Natural killer cell (primary cell): ENCODE measurements at places on chromosomes 2 and 18.
A peak's percentile ranks its signal among the peaks of the same experiment; 100 is the strongest.

DNA sequence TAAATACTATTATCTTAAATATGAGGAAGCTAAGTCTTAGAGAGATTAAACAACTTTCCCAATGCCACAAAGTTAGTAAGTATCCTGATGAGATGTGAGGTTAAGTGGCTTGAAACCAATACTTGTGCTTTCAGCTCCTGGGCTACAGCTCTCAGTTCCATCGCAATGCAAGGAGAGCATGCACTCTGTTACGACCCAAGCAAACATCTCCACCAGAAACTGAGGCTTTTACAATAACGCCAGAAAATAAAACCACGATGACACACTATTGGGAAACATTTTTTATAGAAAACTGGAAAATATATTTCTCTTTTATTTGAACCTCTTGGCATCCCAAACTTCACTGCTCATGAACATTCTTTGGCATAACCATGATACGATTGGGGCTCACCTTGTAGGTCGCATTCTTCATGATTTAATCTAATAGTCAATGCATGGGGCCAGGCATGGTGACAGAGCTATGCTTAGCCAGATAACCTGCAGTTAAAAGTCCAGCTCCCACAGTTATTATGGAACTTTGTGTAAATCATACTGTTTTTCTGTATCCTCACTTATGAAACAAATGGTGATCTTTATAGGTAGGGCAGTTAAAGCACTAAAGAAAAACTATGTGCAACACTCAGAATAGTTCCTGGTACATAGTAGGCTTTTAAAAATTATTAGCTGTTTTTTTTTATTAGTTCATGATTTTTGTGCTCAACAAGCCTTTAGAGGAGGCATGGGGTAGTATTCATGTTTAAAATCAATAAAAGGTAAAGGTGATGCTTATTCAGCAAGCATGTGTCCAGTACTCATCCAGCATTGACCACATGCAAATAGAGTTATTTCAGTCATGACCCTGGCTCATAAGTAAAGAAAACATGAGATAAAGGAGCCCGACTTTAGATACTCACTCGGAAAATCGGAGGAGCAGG is 238.3 kb upstream of the TRIB2 start:
- H3K27ac ChIP-seq = no peak overlapping the region
- DNase-seq = no peak
- no peak overlapping the region for H3K4me3 ChIP-seq
- no peaks in the 10 kb centered on the region for H3K27me3 ChIP-seq
- no peaks in the 10 kb centered on the region for H3K4me1 ChIP-seq

DNA sequence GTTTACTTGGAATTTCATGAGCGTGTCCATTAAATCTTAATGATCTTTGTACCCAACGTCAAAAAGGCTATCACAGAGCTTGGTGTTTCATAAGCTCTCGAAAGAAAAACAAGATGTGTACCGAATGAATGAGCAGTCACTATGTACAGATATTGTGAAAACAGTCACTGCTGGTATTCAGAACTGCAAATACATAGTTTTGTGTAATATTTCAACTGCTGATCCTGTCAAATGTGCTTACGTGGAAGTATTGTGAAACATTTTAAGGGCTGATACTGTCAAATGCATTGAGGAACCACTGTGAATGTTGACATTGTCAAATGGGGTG is 184.2 kb upstream of the KLHL29 start:
- H3K4me3 ChIP-seq = no peak overlapping the region
- no peaks in the 10 kb centered on the region for H3K27me3 ChIP-seq
- no peak overlapping the region for H3K27ac ChIP-seq
- H3K36me3 ChIP-seq = no peaks in the 10 kb centered on the region

GRCh38 chr2:230262246-230262645 is 36.7 kb downstream of the SP140 start:
- H3K36me3 ChIP-seq = peaks cover 18% of the 10 kb centered on the region
- no peak overlapping the region for H3K27ac ChIP-seq
- no peak for DNase-seq
- H3K27me3 ChIP-seq = no peaks in the 10 kb centered on the region
- H3K4me3 ChIP-seq = no peak overlapping the region

DNA sequence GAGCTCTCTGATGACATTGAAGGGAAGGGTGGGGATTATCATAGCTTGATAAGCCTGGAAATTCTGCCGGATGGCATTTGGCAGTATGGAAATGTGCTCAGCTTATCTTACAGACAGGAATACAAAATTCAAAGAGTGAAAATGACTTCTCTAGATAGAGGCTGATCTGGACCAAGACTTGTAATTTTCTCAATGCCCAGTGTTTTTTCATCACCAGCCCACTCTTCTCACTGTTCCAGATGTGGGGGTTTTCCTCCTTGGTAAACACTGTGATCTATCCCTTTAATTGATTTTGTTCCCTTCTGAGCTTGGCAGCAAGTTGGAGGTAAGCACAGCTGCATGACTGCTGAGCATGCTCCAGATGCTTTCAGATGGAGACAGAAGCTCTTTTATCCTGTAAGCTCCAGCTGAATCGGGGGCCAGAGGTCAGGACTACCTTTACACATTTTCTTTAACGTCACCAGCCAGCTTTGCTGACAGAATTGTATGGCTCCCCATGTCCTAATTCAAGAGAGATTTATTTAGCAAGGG is 287.4 kb upstream of the TCF4 start:
- no peaks in the 10 kb centered on the region for H3K27me3 ChIP-seq
- no peak for DNase-seq
- H3K4me3 ChIP-seq = no peak overlapping the region
- no peaks in the 10 kb centered on the region for H3K4me1 ChIP-seq

DNA sequence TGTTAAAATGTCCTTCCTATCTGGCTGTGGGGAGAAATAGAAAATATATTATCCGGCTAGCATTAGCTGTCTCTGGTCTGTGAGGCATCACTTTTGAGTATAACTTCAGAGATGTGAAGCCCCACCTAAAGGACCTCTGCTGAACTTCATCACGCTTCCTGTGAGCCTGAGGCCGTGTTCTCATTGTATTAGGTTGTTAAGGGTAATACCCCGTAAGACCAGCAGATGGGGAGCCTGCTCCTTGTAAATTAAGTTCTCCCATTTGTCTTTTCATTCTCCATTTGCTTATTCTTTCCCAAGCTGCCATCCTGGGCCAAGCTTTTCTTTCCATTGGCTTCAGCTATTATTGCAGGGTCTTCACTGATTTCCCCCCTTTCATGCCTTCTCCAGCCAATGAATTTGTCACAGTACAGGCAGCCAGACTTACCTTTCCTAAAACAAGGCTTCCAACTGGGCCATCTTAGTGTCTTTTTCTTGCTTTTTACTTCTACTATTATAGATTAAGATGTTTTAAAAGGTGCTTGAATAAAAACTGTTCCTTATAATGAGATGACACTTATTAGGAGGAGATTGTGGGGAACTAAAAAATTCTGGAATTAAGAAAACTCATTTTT is 12.4 kb downstream of the NIF3L1 start:
- no peaks in the 10 kb centered on the region for H3K4me1 ChIP-seq
- H3K27me3 ChIP-seq = no peaks in the 10 kb centered on the region
- peak overlapping the region; percentile 34 for H3K27ac ChIP-seq
- peaks cover 51% of the 10 kb centered on the region for H3K36me3 ChIP-seq
- H3K4me3 ChIP-seq = no peak overlapping the region

GRCh38 chr2:14354231-14354630 is 278.3 kb upstream of the LRATD1 start:
- H3K27me3 ChIP-seq = no peaks in the 10 kb centered on the region
- no peaks in the 10 kb centered on the region for H3K4me1 ChIP-seq

DNA sequence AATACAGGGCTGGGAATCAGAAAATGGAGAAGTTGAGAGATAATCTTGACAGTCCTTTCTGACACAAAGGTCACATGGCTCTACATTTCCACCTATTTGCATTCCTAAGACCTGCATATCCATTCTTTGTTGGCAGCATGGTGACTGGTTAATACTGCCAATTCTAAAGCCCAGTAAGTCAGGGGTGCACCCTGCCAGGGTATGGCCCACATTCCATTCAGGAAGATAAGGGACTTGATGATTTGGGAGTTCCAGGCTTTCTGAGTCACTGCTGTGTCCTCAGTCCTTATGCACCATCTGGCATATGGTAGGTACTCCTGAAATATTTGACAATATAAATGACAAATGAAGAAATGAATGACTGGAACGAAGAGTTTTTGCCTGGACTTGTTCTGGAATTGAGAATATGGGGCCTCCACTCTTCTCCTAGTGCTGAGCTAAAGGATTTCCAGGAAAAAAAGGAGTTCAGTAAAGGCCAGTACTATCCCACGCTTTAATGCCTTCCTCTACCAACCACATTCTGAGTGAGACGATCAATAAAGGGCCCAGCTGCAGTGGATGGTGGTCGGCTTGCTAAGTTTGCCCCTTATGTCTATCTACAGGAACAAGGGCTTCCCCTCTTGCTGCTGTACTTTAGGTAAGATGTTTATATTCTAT is 31.7 kb upstream of the EIF2AK3 start:
- no peaks in the 10 kb centered on the region for H3K27me3 ChIP-seq
- no peak overlapping the region for H3K27ac ChIP-seq
- no peak for DNase-seq
- H3K4me3 ChIP-seq = no peak overlapping the region
- no peaks in the 10 kb centered on the region for H3K4me1 ChIP-seq
- no peaks in the 10 kb centered on the region for H3K36me3 ChIP-seq
